Adrenal gland (tissue), 19 donors: ENCODE measurements at places on chromosomes 1 and 21. TPM values are rescaled to one million over a fixed set of nuclear protein-coding genes. Genes with fewer than 3 reads are reported as not detected.
A peak's percentile ranks its signal among the peaks of the same experiment; 100 is the strongest.

DNA sequence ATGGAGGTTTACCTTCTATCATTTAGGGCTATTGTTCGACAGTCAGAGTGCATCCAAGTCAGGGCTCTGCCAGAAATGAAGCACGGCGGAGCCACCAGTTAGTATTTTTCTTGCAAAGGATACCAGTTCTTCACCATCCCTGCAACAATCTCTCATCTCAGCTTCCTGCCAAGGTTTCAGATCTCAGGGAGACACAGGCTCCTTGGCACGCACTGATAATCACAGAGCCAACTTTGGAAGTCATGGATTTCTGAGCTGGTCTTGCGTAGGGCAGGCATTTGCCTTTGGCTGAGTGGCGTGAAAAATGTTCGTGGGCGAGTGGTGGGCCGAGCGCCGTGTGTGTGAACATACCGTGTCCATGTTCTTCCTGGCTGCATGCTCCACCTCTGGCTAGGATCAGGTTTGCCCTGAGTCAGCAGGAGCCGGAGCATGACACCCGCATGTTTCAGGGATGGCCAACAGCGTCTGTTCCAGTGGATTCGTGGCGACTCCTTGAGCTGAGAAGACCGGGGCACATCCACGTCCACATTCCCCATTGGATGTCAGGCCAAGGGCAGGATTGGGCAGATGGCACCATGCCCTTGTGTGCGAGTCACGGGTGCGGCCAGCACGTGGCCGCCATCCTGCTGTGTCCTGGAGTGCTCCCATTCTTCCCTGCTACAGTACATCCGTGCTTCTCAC is 118.5 kb upstream of the C1orf174 start:
- DNase-seq = no peak
- H3K36me3 ChIP-seq = no peaks in the 10 kb centered on the region
- H3K4me3 ChIP-seq = no peak overlapping the region
- peaks cover 4% of the 10 kb centered on the region for H3K27me3 ChIP-seq
- H3K4me1 ChIP-seq = no peaks in the 10 kb centered on the region

- H3K4me1 ChIP-seq = peaks cover 12% of the 10 kb centered on the region
- H3K27me3 ChIP-seq = no peaks in the 10 kb centered on the region
- no peak overlapping the region for H3K4me3 ChIP-seq
- peak overlapping the region; percentile 9 for H3K27ac ChIP-seq
- no peaks in the 10 kb centered on the region for H3K36me3 ChIP-seq
Observed at GRCh38 chr1:66271216-66271903, 262.6 kb upstream of the SGIP1 start.

- no peak overlapping the region for H3K27ac ChIP-seq
- no peak overlapping the region for H3K4me3 ChIP-seq
- peaks cover 24% of the 10 kb centered on the region for H3K36me3 ChIP-seq
- no peaks in the 10 kb centered on the region for H3K27me3 ChIP-seq
- DNase-seq = no peak
Observed at GRCh38 chr1:94530373-94530878, 11.1 kb downstream of the F3 start.

Gene HLX
- 3.1 TPM for total RNA-seq

GRCh38 chr1:179094818-179095217 is 12.9 kb downstream of the TOR3A start:
- H3K4me1 ChIP-seq = peaks cover 14% of the 10 kb centered on the region
- no peak overlapping the region for H3K4me3 ChIP-seq
- no peak overlapping the region for H3K27ac ChIP-seq
- peaks cover 55% of the 10 kb centered on the region for H3K36me3 ChIP-seq
